Urothelium cell line (cell line): ENCODE measurements at places on chromosomes 7 and 10.

DNA sequence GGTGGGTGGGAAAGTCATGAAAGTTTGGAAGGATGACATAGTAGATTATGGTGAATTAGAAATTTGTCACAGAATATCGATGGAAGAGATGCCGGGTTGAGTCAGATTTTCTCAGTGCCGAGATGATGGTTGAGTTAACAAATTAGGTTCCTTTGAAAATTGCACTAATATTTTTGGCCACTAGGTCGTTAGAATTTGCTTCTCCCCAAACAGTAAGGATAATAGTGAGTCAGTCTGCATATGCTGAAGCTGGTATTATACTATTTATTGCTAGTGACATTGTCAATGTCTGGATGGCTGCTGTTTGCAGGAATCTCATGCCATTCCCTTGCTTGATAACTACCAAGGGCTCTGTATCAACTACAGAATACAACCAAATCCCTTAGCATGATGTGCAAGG, 37.7 kb upstream of the MINDY3 start:
- peak; percentile 41 for DNase-seq

- no peak for DNase-seq
These were observed 306.6 kb downstream of the WDR37 start for GRCh38 chr10:1362589-1363445.

GRCh38 chr7:159119851-159120539, 24.7 kb downstream of the VIPR2 start:
- DNase-seq, result no peak

DNA sequence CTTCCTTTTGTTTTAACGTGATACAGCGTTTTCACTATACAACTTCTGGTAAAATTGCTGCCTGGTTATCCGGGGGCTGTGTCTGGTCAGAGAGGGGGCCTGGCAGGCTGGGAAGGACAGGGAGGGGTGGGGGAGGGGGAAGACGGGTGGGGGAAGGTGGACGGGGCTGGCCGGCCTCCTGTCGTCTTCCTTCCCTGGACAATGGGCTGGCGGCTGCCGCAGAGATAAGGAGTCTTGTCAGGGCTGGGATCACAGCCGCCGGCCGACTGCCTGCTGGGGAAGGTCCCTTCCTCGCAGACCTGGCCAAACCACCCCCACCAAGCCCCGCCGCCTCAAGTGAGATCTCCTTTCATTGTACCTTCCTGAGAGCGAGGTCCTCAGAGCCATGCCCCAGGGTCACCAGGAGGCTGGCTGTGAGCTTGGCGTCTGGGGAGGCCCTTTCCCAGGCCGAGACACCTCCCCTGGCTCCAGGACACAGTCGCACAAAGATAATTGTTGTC, 151.2 kb upstream of the TNRC18 start:
- DNase-seq, result no peak

- no peak for DNase-seq
These were observed 16.2 kb downstream of the RBP3 start for GRCh38 chr10:47364366-47364765.

- peak; percentile 12 for DNase-seq
These were observed 82.2 kb downstream of the SEMA3D start for GRCh38 chr7:85104432-85105205.

DNA sequence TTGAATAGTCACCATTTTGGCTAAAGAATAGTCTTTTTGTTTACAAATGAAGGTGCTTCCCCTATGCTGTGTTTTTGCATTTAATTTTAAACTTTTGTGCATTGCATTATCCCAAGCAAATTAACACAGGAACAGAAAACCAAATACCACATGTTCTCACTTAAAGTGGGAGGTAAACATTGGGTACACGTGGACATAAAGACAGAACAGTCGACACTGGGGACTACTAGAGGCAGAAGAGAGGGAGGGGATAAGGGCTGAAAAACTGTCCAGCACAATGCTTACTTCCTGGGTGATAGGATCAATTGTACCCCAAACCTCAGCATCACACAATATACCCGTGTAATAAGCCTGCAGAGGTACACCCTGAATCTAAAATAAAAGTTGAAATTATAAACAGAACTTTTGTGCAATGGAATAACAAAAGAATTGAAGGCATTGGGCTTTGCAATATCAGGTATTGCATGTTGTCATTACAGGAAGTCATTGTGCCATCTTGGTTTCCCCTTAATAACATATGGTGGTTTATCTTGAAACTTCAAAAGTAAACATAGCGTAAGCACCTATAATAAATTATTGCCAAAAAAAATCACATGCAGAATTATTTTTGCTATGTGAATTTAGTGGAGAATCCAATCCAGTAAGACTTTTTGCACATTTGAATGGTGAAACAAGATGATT, 16.1 kb downstream of the ADD3 start:
- no peak for DNase-seq

GRCh38 chr10:116444527-116445142, 17.0 kb downstream of the PNLIPRP3 start:
- peak; percentile 38 for DNase-seq
